ENCODE measurements at places on chromosomes 5 and 9.
A peak's percentile ranks its signal among the peaks of the same experiment; 100 is the strongest.

- DNase-seq: no peak
Observed at GRCh38 chr5:31334061-31334860, 140.8 kb downstream of the CDH6 start.

GRCh38 chr5:60883229-60883628, 39.2 kb upstream of the ELOVL7 start:
- no peak for DNase-seq

DNA sequence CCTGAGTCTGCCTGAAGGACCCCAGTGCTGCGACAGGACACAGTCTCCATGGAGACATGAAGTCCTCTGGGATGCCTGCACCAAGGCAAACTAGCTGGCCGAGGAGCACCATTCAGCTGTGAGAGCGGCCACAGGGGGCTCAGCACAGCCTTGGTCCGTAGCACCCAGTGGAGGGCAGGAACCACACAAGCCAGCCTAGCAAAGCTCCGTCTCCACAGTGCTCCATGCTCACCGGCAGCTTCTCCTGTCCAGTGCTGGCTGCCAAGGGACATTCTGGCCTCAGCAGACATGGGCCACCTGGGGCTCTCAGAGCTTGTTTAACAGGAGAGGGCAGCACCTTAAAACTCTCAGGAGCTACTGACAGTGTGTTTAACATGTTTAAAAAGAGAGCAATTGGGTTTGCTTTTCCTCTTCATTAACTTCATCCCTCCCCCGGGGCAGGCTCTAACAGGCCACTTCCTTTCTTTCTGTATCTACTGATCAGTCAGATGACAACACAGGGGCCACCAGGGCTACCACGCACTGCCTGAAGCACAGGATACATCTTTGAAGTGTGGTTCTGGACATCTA, 57.0 kb downstream of the SECISBP2 start:
- DNase-seq: no peak

- DNase-seq: no peak
Observed at GRCh38 chr5:56986626-56986947, 34.7 kb upstream of the MIER3 start.

DNA sequence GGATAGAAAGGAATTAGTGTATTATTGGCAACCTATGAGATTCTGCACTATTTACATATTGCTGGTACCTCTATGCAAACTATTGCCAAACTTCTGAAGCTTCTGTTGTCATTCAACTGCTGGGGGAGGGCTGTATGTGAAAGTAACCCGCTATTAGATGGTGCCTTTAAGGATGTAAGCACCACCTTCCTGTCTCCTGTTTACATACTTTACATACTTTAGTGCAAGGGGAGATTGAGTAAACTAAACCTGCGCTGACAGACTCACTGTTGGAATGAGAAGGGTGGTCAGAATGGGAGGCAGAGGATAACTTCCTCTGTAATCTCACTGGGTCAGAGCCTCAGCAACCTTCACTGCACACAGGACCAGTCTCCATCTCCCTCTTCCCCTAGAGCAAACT, 123.8 kb downstream of the NR3C1 start:
- DNase-seq: no peak

DNA sequence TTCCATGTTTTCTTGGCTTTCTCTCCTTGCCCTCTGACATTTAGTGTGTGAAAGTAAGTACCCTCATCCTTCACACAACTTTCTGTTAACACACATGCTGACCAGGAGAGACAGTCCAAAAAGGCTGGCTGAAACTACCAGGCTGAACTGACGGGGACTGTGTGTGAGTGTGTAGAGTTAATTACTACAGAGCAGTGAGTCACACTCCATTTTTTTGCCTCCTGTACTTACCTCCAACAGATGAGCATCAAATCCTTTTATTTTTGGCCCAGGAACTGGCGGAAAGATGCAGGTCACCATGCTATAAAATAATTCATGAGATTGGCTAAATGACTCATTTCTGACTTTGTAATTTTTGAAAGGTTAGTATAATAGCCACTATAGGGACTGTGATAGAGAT, 20.2 kb upstream of the AGXT2 start:
- DNase-seq: no peak

- DNase-seq: no peak
Observed at GRCh38 chr5:60568646-60569045, 131.3 kb downstream of the DEPDC1B start.

- DNase-seq: no peak
Observed at GRCh38 chr5:169970339-169970738, 10.0 kb downstream of the INSYN2B start.

DNA sequence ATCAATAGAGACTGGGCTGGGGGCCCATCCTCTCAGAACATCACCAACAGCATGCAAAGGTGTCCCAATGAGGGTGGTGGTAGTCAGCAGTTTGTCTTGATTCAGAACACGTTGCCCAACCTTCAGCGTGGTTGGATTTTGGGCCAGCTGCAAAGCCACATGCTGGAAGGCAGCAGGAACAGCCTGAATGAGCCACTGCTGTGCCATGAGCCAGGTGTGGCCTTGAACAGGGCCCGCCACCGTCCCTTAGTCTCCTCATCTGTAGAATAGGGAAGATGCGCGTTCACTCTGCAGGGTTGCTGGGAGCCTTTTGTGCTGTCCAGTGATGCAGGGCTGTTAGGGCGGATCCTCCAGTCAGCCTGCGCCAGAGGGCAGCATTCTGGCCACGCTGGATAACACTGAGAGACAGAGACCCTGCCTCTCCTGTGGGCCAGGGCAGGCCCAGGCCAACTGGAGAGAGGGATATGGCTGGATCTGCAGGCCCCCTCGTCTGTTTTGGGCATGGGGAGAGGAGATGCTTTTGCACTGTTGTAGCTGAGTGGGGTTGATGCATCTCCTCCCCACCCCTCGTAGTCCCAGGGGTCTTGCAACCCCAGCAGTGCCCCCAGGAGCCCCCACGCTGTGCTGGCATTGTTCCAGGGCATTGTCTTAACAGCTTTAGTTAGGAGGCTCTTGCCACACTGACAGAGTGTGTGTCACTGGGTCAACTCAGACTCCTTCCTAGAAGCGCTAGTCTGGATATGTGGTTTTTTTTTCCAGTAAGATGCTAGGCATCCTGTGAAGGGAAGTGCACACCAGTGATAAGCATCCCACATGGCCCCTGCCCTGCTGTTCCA, 42.1 kb downstream of the SLC46A2 start:
- DNase-seq: no peak

DNA sequence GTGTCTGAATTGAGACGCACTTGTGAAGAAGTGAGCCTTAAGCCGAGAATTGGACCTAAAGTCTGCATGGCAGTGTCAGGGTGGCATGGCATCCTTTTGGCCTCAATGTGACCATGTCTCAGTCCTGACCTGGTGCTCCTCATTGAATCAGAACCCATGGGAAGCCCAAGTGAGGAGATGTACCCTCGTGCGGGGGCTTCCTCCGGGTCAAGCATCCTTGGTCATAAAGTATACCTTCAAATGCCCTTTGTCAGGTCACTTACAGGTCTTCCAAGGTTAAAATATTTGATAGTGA, 202.2 kb downstream of the GADD45G start:
- DNase-seq: no peak

DNA sequence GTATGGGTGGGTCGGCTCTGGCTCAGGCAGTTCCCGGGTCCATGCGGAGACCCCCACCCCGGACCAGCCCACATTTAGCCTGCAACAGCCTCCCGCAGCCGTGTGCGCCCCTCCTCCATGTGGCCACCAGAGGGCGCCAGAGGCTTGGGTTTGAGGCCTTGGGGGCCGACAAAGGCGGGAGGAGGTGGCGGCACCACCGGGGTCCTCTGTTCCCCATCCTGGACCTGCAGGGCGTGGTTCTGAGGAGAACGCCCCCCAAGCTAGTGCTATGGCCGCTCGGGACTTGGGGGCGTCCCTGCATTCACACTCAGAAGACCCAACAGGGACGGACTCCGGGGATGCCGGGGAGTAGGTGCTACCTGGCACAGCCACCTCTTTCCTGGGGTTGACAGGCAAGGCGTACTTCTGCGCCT, 16.5 kb downstream of the ASS1 start:
- peak; percentile 16 for DNase-seq

GRCh38 chr5:34410411-34411139, 245.6 kb upstream of the RAI14 start:
- peak; percentile 98 for DNase-seq

DNA sequence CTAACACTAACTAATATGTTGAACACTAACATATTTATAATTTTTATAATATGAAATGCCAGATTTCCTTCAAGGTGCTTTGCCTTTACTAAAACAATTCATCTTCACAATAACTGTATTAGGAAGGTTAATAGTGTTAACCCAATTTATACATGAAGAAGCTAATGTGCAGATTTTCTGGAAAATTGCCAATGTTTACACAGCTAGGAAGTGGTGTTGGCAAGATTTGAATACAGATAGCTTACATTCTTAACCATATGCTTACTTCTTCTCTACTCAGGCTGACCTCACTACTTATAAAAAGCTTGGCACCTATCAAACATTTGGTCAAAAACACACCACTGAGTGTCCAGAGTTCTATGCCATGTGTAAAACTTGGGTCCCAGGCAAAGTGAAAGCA, 445.4 kb upstream of the ITGA1 start:
- DNase-seq: no peak

GRCh38 chr5:116343961-116344360, 230.7 kb downstream of the SEMA6A start:
- no peak for DNase-seq

- no peak for DNase-seq
Observed at GRCh38 chr5:59462956-59463355, 430.6 kb downstream of the PDE4D start.

- DNase-seq: no peak
Observed at GRCh38 chr5:169168280-169168679, 132.7 kb downstream of the SLIT3 start.

- DNase-seq: no peak
Observed at GRCh38 chr5:118984602-118985001, 3.7 kb downstream of the DTWD2 start.

DNA sequence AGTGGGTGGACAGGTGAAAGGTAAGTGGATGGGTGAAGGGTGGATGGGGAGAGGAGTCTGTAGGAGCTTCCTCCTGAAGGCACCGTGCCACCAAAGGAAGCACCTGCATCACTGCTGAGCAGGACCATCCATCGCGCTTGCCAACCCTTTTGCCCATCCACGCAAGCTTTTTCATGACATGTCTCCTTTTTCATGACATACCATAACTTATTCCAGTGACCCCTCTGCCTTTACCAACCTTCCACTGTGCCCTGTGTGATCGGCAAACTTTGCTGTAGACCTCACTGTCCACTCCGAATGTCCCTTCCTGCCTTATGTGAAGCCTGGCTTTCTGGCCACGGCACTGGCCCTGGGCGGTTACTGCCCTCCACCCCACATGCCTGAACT, 13.4 kb downstream of the FLT4 start:
- no peak for DNase-seq

- no peak for DNase-seq
Observed at GRCh38 chr5:136781464-136781863, 416.1 kb upstream of the TRPC7 start.

DNA sequence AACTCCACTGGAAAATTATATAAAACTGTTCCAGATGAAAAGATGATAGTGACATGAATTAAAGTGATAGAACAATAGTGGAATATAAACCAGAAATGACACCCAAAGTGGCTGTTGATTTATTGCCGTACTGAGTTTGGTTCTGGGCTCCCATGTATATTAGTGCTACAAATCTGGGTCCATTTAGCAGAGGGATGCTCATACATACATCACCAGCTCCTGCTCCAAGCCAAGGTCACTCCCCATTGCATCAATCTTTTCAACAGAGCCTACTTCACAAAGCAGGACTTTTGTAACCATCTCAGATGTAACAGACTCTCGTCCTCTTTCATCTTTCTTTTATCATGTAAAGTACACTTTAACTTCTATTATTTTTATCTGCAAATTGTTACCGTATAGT, 208.6 kb downstream of the GAPVD1 start:
- no peak for DNase-seq

DNA sequence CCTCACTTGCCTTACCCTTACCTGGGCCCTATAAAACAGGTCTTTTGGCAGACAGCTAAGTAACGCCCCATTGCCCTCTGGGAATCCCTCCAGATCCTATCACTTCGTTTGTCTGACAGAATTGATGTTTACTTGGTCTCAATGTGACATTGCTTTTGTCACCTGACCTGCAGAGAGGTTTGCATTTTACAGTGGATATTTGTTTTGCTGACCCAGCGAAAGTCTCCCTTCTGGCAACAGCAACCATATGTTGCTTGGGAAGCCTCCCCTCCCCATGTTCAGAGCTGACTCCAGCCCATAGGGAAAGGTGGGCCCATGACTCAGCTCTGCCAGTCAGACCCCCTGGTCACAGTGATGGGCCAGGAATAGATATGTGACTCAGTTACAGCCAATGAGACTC, 54.0 kb upstream of the LARP1 start:
- DNase-seq: no peak

GRCh38 chr5:61274511-61274911, 57.5 kb upstream of the ZSWIM6 start:
- DNase-seq: no peak

DNA sequence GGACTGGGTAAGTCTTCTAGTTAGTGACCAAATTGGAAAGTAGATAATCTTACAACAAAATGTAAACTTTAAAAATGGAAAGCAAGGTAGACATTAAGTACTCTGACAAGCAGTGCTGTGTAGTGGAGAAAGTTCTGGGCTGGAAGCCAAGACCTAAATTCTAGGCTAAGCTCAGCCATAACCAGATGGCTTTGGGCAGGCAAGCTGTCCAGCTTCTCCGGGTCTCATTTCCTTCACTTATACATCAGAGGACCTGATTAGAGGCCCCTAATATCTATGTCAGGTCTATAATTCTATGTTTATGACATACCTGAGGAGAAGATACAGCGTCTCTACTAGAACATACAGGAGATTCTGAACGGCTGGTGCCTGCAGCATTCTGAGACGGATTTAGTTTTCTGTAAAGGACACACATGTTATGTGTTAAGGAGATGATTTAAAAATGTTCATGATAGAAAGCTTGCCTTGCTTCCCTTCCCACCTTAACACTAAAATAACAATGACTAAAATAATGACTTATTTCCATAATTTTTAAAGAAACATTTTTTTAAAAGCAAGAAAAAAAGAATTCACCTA, 61.2 kb downstream of the ELL2 start:
- no peak for DNase-seq

DNA sequence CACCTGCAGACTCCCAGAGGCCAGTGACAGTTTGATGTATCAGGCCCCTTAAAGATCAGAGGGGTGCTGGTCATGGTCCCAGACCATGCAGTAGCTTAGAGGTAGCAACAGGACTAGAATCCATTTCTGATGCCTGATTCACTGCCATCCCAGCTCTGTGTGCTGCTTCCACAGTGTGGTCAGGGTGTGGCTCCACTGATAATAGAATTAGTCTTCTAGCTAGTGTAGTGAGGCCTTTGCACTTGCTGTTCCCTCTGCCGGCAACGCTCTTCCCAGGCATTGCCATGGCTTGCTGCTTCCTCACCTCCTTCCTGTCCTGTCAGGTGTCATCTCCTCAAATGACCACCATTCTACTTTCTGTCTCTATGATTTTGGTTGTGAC, 15.8 kb downstream of the PPARGC1B start:
- no peak for DNase-seq

Measured in HAP-1 (cell line).